Activated T-helper 1 cell treated with Interleukin-2 at 50 U/mL for 16 hours (primary cell): ENCODE measurements at places on chromosomes 12 and 14.

DNA sequence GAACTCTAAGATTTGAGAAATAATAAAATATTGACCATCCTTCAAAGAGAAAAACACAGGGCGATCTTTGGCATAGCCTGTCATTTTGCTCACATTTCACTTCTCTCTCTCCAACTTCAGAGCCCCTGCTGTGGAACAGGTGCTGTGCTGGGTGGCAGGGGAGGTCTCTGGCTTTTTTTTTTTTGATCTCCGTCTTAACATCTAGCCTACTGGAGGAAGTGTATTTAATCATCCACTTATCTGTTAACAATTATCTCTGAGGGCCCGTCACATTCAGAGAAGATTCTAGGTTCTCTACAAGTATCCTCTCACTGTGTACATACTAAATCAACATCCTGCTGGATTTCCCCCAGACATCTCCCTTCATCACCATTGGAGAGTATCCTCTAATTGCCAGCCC is 34.1 kb downstream of the CHST11 start:
- DNase-seq: no peak

- DNase-seq: no peak
Measured at GRCh38 chr12:114018669-114019068, 52.5 kb upstream of the RBM19 start.

DNA sequence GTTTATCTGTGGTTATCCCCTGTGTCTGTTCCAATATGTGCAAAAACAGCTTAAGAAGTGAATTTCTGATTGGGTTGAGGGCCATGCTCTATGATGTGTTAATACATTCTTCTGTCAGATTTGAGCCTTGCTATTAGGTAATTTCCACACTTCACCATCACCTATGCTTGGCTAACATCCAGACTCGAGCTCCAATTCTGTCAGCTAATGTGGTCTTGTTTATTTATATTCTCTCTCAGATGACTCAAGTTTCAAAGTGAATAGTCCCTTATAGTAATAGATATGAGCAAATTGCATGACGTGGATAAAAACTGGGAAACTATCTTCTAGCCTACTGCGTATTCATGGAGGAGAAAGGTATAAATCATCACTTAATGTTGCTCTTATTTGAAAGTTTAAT is 451.3 kb downstream of the SNAPC1 start:
- DNase-seq: no peak

DNA sequence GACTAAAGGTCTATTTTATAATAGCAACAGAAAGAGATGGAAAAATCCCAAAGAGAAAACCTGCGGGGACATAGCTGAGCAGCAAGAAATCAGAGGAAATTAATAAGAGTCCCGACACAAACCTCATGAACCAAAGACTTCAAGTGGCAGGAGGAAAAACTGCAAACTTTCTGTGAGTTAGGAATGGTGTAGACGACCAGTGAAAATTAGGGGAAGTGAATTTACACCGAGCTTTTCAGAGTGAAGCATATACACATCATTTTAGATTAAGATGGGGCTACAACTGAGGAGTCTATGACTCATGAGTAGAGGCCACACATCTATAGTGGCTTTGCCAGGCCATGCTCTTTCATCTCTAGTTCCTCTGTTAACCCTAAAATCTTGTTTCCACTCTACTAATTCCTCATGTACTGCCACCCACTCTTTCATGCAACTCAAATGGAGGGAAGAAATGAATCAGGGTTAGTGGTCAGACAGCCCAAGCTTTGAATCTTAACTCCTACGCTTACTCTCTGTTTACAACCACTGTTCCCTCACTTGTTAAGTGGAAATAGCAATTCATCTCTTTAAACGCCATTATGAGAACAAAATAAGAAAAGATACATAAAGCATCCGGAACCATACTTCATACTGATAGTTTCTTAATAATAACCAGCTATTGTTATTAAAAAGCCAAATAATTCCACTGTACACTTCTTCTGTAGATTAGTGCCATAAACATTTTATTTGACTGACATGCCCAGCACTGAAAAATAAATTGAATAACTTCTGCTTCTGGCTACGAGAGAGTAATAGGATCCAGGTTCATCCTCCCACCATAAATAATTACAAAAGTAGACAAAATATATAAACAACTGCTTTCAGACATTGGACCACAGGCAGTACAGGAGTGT is 219.3 kb downstream of the RMST start:
- no peak for DNase-seq

GRCh38 chr14:54715239-54715638 is 148.3 kb downstream of the SAMD4A start:
- DNase-seq: no peak

GRCh38 chr12:6340032-6340638 is 1.7 kb downstream of the TNFRSF1A start:
- DNase-seq: no peak

DNA sequence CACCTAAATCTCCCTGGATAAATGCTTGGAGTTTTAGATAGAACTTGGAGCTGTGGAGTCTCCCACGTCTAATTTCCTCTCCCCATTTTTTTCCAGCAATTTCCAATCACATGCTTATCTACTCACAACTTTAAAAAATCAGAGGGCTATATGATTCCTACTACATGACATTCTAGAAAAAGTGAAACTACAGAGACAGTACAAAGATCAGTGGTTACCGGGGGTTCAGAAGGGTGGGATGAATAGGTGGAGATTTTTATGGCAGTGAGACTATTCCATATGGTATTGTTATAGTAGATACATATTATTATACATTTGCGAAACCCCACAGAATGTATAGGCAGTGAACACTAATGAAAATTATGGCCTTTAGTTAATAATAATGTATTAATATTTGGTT is 35.5 kb downstream of the ATF7 start:
- DNase-seq: no peak

DNA sequence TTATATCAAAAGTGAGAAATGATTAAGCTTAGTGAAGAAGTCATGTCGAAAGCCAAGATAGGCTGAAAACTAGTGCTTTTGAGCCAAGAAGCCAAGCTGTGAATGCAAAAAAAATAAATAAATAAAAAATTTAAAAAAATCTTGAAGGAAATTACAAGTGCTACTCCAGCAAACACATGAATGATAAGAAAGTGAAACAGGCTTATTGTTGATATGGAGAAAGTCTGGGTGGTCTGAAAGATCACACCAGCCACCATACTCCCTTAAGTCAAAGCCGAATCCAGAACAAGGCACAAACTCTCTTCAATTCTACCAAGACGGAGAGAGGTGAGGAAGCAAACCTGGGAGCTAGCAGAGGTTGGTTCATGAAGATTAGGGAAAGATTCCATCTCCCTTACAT is 49.7 kb downstream of the MED13L start:
- DNase-seq: no peak

DNA sequence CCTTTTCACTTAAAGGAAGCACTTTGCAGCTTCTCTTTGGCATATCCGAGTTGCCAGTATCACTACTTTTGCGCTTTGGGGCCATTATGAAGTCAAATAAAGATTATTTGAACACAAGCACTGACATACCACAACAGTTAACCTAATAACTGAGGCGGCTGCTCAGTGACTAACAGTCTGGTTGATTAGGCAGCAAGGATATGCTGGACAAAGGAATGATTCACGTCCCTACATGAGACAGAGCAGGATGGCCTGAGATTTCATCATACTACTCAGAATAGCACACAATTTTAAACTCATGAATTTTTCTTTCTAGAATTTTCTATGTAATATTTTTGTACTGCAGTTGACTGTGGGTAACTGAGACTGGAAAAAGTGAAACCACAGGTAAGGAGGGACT is 56.9 kb upstream of the E2F7 start:
- no peak for DNase-seq
